ENCODE measurements at places on chromosomes 3 and 15.

GRCh38 chr15:98150084-98150483 is 189.6 kb downstream of the ARRDC4 start:
- DNase-seq: no peak

DNA sequence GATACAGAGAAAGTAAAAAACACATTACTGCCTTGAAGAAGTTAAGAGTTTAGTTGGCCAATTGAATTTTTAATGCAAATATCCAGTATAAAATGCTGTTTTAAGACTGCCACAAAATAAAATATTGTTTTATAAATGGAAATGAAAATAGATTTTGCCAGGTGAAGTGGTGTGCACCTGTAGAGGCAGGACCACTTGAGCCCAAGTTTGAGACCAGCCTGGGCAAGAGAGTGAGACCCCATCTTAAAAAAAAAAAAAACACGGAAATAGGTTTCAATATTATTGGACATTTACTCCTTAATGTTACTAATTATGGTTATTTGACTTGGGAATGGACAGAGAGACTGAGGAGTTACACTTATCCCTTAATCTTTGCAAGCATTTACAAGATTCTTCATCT is 1.9 kb downstream of the PIGB start:
- no peak for DNase-seq

DNA sequence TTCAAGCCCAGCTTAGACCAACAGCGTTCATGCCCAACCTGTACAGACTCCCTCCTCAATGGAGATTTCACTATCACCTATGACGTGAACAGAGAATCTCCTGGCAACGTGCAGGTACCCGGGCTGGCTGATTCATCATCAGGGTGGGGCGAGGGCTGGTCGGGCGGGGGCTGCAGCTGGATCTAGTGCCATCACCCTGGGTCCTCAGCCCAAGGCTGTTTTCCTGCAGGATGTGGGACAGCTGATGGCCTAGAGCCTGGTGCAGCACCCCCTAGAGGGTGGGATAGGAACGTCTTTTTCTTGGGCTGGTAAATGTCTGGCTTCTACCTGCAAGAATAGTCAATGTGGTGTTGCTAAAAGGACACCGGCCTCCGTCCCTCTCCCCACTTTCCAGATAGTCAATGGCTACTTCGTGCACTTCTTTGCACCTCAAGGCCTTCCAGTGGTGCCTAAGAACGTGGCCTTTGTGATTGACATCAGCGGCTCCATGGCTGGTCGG is 4.4 kb downstream of the ITIH3 start:
- peak; percentile 50 for DNase-seq

DNA sequence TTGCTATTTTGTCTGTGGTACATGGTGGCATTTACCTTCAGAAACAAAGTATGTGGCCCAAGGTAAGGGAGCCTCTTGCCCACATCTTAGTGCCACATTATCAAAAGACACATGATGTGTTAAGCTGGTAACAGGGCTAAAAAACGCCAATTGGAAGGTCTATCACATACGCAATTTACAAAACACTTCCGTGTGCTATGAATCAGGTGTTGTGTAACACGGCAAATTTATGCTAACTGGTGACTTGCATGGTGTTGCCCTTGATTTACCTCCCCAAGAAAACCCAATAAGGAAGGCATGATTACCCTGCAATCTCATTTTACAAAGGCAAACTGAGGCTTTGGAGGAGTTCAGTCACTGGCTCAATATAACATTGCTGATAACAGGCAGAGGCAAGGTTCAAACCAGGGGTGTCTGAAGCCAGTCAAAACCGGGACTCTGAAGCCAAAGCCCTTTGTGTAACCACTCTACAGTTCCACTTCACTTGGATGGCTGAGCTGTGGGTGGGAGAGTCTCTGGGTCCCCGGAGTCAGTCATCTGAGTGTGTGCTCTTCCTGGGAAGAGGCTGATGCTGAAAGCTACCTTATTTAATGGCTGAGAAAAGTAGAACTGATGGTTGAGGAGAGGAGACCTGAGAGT is 103.9 kb upstream of the BCL6 start:
- no peak for DNase-seq

- no peak for DNase-seq
Measured at GRCh38 chr3:193680220-193680619, 87.2 kb downstream of the OPA1 start.

DNA sequence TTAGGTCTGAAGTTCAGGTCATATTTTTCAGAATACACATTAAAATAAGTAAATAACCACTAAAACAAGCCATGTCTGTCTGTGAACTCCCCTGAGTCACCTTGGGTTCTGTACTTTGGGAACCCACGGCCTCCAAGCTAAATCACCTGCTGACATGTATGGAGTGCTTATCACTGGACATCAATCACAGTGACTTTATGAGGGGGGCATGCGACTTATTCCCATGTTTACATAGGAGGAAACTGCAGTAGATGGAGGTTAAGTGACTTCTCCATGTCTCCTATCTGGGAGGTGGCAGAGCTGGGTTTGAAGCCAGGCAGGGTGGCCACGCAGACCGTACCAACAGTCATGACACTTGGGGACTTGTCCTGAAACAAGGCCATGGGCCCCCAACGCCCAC is 8.1 kb downstream of the ITIH4 start:
- DNase-seq: no peak

- no peak for DNase-seq
Measured at GRCh38 chr15:80588801-80589200, 106.3 kb upstream of the ABHD17C start.

- no peak for DNase-seq
Measured at GRCh38 chr15:40310001-40310959, 2.5 kb upstream of the PLCB2 start.

DNA sequence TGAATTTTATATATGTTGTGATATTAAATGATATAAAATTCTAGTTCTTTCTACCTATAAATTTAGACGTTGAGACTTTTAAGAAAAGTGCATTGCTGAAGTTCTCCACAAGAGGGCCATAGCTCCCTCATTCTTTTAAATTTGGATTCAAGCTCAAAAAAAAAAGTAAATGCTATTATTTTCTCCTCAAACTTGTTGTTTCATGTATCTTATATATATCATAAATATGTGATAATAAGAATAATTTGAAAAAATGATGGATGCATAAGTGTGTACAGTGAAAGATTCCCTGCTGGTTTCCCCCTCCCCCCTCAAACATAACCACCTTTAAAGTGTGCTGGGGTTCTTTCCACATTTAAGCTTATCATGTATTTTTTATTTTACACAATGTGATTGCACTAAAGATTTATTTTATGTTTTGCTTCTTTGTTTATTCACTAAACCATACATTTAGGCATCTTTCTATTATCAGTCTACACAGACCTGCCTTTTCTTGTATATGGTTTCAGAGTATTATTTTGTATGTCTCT is 769.4 kb upstream of the GOLIM4 start:
- DNase-seq: no peak

- no peak for DNase-seq
Measured at GRCh38 chr3:52144796-52145735, 9.2 kb downstream of the POC1A start.

DNA sequence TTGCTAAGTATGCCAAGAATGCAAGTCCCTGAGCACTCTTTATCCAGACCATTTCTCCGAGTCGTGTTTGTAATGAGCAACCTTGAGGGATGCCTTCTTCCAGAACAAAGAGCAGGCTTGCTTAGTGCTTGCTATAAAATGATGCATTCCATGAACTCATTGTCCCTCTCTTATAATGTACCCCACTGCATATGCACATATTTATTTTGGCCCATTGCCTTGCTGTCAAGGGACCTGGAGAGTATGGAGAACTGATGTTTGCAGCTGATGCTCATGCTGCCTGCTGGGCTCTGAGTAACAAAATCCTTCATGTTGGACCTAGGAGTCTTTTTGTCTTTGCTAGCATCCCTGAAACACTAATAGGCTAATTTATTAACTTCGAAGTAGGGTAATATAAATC is 97.8 kb upstream of the AADACL2 start:
- DNase-seq: no peak

DNA sequence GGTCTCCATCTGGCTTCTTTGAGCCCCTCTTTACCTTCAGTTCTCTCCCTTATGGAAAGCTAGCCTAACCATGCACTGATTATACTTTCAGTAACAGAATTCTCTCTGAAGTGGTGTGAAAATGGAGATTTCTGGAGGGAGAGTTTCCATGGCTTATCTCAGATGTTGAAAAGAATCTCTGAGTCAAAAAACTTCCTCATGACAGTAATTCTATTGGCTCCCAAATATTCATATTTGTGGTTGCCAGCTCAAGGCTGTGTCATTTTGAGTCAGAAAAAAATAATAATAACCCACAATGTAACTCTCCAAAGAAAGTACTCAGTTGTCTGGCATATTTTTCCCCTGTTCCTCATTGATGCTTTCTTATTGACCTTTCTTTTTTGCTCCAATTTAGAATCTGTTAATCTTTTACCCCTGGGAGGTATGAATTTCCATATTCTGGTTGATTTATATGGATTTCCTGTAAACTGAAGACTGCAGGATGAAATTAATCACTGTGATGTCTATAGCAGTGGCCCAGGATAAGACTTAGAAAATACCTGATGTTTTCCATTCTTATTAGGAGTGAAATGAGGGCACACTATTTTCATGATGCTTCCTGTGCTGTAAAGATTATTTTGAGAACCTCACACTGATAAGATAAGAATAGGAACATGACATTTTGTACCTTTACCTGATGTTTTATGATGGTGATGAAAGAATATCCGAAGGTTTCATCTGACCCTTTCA is 149.5 kb upstream of the EPHA3 start:
- no peak for DNase-seq

DNA sequence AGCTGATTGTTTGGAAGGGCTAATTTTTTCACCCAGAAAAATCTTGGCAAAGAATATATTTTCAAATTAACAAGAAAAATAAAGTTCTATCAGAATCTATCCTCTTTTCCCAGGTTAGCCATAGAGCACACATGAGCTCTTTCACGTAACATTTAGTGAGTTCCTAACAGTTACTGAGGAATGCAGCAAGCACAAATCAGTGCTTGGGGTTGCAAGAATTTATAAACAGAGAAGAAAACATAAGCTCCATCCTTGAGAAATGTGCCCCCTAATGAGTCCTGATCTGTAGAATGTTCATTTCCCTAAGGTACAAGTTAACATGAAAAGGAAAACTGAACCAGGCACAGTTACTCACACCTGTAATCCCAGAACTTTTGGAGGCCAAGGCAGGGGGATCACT is 13.9 kb downstream of the EOGT start:
- DNase-seq: no peak

GRCh38 chr3:49422379-49423248 is at the start of gene AMT:
Gene AMT, minus strand, starts transcription at chr3:49422473. Its CDS starts 23 bp downstream, at chr3:49422450.
- DNase-seq: no peak

DNA sequence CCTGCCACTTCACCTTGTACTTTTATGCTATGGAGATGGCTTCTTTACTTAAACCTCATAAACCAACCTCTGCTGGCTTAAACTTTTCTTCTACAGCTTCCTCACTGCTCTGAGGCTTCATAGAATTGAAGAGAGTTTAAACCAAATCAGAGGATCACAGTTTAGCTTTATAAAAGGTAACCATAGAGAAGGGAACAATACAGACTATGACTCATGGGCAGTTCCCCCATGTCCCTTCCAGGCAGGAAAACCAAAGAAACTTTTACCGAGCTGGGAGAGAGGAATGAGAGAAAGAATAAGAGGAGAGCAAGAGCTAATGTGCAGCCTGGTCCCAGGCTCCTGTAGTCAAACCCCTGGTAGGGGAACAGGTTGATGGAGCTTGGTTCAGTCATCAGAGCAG is 53.9 kb upstream of the NEDD4 start:
- no peak for DNase-seq

DNA sequence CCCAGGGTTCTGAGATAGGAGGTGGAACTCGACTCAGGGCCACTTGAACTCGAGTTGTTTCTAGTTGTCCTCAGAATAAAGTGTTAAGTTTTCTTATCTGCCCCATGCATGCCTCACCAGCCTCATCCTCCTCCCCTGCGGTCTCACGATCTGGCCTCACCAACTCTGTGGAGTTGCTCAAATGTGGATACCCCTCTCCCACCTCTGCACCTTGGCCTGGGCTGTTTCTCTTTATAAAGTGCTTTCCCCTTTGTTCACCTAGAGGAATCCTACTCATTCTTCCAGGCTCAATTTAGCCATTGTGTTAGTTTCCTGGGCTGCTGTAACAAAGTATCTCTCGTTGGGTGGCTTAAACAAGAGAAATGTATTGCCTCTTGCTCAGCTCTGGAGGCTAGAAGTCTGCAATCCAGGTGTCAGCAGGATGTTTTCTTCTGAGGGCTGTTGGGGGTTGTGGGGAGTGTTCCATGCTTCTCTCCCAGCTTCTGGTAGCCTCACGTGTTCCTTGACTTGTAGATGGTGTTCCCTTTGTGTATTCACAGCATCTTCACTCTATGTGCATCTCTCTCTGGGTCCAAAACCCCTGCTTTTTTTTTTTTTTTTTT is 100.7 kb downstream of the MEX3B start:
- no peak for DNase-seq

DNA sequence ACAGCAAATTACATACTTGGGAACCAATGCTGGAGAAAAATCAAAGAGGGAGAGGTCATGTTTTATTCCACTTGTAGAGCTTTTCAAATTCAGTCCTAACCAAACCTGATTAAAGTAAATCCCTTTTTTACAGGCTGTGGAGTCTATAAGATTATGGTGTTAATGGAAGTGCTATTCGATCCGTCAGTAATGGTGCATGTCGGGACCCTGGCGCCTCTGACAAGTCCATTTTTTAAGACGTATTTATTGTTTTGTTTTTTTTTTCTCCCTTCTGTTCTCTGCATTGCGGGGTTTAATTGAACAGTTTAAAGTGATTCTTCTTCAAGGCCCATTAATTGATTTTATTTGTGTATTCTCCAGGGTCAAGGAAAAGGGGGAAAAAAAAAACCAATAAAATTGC is 725.9 kb downstream of the TUSC7 start:
- DNase-seq: no peak

- DNase-seq: no peak
Measured at GRCh38 chr15:43105077-43105736, 631 bp downstream of the UBR1 start.

GRCh38 chr15:60734851-60735250 is 255.9 kb upstream of the ICE2 start:
- DNase-seq: no peak

DNA sequence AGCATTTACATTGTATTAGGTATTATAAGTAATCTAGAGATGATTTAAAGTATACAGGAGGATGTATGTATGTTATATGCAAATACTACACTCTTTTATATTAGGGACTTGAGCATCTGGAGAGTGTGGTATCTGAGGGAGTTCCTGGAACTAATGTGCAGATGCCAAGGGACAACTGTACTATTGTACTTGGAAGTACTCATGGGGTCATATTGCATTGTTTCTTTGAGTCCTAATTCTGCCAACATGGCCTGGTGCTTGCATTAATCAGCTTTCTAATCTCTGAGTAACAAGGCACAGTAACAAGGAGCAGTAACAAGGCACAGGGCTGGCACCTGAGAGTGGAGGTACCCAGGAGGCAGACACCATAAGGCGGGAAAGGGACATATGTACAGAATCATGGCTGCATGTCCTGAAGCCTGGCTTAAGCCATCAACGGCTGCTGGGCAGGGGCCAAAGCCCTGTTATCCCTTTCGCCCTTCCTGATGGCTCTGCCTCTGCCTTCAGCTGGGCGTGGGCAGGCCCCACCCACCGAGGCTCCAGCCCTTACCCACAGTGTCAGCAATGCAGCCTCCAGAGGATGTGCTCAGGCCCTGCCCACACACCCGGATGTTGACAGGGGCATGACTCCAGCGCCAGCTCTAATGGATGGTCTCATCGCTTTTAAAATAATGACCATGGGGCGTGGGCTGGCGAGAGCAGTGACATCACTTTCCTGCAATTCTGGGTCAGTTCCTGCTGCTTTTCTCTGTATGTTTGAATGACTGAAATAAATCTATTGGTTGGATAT is 22.9 kb downstream of the CEMIP start:
- no peak for DNase-seq

- no peak for DNase-seq
Measured at GRCh38 chr3:34969513-34969912, 669.8 kb upstream of the ARPP21 start.

GRCh38 chr3:53250453-53250852 is 5.4 kb downstream of the TKT start:
- DNase-seq: no peak

Measured in GM19239 (cell line).